Adipocyte (in vitro differentiated cells): ENCODE measurements at places on chromosomes 13 and 19.

DNA sequence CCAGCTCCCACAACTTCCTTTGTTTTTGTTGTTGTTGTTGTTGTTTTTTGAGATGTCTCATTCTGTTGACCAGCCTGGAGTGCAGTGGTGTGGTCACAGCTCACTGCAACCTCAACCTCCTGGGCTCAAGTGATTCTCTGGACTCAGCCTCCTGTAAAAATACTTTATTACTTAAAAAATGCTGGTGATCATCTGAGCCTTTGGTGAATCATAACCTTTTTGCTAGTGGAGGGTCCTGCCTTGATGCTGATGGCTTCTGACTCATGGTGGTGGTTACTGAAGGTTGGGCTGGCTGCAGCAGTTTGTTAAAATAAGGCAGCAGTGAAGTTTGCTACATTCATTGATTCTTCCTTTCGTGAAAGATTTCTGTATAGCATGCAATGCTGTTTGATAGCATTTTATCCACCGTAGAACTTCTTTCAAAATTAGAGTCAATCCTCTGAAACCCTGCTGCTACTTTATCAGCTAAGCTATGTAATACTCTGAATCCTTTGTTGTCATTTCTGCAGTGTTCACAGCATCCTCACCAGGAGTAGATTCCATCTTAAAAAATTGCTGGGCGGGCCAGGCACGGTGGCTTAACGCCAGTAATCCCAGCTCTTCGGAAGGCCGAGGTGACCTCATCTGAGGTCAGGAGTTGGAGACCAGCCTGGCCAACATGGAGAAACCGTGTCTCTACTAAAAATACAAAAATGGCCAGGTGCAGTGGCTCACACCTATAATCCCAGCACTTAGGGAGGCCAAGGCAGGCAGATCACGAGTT, 18.0 kb downstream of the ARHGAP35 start:
- DNase-seq = peak; percentile 60

DNA sequence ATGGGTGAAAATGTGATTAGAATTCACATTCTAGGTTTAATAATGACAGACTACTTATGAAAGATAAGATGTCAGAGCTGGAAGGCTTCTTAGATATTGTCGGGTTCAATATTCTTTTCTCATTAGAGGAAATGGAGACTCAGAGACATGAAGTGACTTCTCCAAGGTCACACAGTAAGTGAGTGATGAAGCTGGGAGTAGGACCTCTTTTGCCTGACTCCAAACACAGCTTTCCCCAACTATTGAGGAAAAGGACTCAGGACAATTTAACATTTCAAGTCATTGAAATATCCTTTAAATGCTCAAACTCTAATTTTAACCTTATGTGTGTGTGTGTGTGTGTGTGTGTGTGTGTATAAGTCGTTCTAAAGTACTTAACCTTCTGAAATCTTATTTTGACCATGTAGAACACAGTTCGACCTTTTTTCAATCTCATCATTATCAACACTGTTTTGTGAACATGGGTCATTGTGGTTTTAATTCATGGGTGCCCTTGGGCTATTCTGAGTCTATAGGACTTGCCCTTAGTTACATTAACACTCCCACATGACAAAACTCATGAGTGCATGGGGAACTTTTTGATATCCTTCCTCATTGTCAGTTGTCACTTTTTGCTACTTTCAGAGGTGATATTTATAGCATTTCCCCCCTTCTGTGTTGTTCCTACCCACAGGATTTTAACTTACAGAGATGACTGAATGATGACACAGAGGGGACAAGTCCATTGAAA, 53.0 kb downstream of the LRCH1 start:
- DNase-seq = no peak

DNA sequence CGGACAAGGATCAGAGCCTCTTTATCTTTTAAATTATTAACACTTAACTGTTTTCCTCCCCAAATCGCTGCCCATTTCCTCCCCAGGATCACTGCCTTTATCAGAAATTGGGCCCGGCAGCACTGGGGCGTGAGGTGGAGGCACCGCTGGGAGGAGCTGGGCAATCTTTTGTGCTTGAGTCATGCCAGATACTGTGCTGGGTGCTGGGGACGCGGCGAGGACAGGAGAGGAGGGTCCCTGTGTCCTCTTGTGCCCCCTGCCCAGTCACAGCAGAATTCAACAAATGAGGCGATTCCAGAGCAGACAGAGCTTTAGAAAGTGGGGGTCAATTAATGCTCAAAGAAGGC, 347.8 kb downstream of the ZNF536 start:
- DNase-seq = no peak

DNA sequence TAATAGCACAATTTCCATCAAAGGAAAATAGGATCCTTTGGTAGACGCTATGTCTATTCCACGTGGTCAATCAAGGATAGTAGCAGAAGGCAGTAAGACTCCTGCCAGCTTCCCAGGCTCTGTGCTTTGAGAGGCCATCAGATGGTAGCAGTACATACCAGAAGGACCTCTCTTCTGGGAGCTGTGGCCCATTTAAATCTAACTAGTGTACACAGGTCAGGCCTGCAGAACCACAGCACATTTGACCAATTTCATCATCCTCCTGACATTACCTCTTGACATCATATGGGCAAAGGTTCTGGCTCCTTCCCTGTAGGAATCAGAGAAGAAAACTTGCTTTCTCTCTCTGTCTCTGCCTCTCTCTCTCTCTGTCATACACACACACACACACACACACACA, 229.6 kb upstream of the HTR2A start:
- DNase-seq = no peak

DNA sequence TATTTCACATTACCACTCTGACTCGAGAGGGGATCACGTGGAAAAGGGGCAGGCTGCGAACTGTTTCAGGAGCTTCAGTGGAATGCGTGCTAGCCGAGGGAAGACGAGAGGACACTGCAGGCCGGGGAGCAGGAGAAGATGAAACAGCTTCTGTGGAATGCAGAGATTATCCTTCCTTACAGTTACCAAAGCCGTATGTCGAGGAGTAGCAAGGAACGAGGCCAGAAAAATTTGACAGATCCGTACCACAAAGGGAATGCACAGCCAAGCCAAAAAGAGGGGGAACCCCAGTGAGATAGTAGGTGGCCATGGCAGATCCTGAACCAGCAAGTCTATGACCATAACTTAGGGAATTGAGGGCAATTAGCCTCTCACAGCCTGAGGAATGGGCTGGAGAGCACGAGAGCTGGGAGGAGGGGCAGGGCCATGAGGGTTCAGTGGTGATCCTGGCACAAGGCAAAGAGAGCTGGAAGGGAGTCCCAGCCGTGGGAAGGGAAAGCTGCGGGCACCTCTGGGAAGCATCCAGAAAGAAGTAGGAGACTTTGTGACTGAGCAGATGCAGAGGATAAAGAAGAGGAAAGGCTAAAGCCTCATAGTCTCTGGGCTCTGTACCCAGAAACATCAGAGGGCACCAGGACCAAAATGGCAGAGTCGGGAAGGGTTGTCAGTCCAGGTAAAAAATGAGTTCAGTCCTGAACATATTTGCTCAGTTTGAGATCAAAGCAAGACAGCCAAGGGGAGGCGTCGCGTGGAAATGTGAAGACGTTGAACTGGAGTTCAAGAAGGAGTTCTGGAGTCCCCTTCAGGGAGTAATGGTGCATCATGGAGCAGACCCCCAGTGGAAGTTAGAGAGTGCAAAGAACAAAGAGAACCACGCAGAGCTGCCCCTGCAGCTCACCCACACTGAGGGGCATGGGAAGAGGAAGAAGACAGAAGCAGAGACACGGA, 5.1 kb downstream of the COL4A1 start:
- peak; percentile 80 for DNase-seq

DNA sequence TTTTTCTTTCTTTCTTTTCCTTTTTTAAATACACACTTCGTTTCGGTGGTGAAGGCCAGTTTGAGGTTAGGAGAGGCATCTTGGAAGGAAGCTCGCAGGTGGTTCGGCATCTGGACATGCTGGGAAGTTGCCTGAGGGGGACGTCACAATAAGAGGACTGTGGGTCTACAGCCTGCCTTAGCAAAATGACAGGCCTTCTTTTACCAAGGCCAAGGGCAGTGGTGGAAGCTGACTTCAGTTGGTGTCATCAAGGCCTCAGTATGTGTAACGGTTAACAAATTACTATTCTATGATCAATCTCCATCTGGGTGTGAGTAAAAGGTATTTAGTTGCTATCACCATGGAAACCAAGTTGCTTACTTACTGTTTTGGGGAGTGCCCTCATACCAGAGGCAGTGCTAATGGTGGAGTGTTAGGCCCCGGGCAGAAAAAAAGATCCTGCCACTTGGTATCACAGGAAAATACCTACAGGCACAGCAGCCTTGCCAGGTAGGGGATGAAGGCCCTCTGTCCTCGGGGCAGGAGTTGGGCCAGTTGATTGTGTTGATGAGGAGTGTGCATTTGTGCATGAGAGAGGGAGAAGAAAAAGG, 10.3 kb downstream of the ACTN4 start:
- DNase-seq = peak; percentile 76

GRCh38 chr19:42436006-42436405, 6.7 kb downstream of the CXCL17 start:
- peak; percentile 72 for DNase-seq

DNA sequence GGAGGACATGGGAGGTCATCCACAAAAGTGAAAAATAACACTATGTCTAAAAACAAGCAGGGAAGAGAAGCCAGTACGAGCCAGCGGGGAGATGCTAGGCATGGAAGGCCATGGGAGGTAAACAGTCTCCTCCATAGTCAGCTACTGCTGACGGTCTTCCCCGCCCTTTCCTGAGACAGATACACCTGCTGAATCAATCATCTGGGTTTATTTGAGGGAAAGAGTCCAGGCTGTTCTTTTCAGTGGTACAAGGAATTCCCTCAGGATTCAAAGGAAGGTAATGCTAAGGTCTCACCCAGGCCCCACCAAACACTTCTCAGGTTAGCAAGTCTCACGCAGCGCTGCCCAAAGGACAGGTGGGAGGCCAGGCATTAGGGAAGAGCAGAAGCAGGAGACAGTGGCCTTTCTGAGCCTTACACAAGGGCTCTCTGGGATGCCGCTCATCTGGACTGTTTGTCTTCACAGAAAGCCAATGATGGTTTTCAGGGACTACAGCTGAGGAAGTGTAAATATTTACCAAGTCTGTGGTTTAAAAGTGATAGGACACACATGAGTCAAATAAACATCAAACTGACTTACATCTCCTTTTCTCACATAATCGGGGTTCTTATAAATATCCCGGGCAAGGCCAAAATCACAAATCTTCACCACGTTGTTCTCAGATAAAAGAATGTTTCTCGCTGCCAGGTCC, 173.9 kb downstream of the FLT1 start:
- DNase-seq = no peak

- no peak for DNase-seq
These were observed 59.2 kb downstream of the SIPA1L3 start for GRCh38 chr19:37966211-37966661.

DNA sequence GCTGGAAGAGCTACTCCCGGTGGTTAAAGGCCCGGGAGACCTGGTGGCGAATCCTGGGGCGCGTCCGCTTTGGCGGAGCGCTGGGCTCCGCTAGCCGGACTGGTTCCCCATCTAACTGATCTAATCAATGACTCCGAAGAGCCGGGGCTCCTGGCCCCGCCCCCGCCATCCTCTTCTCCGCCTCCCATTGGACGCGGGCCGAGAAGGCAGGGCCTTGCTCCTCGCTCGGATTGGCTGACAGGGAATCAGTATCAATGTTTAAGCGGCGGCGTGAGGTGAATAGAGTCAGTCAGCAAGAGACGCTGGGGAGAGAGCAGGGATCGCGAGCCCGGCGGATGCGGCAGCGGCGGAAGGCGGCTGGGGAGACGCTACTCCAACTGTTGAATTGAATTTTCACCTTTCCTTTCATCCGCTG, 1.7 kb upstream of the PCDH17 start:
- DNase-seq = peak; percentile 66

GRCh38 chr13:48159826-48160225, 64.9 kb upstream of the MED4 start:
- DNase-seq = no peak

GRCh38 chr13:113428469-113428865, 24.8 kb downstream of the ADPRHL1 start:
- DNase-seq = no peak

GRCh38 chr19:44024900-44025216, 321 bp upstream of the ZNF222 start:
- DNase-seq = no peak

GRCh38 chr19:39839678-39840327, 5.8 kb upstream of the DYRK1B start:
- DNase-seq = no peak

- DNase-seq = no peak
These were observed 335.7 kb downstream of the RFC3 start for GRCh38 chr13:34153428-34154180.

- no peak for DNase-seq
These were observed 20.5 kb upstream of the ARL11 start for GRCh38 chr13:49607761-49608160.

DNA sequence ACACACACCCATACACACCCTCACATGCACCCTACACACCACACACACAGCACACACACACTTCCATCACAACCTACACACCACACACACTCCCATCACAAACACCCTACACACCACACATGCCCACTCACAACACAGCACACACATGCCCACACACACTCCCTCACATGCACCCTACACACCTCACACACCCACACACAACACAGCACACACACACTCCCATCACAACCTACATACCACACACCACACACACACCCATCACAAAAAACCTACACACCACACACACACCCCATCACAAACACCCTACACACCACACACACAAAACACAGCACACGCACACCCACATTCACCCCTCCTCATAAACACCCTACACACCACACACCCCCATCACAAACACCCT, 15.1 kb downstream of the PEPD start:
- no peak for DNase-seq

DNA sequence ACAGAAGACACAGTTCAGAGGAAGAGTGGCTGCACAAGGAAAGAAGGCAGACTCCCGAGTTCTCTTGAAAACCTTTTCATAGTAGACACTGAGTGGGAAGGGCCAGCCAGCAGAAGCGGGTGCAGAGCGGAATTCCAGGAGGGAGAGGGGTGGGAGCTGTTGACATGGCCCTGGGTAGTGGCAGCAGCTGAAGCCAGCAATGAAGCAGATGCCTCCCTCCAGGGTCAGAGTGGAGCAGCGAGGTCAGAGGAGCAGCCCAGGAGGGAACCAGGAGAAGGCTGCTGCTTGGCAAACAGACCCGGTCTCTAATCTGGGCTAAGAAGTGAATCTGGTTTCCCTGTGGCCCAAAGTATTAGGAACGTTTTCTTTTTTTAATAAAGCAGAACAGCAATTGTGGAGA, 73.9 kb upstream of the SPATA13 start:
- no peak for DNase-seq

DNA sequence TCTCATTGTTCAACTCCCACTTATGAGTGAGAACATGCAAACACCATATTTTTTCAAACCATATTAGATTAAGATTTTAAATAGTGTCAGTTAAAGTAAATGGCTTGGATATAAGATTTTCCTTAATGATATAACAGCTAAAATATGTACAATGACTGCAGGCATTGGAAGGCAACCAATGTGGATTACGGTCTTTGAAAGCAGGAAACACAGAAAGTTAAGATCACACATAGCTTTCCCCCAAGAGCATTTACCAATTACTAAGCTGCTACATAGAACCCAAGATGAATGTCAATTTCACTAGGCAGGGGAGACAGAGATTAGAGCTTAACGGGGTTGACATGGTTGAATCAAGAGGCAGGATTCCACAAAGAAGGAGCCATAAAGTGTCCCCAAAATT, 173.2 kb upstream of the TRPC4 start:
- DNase-seq = peak; percentile 67

- DNase-seq = peak; percentile 93
These were observed 2.0 kb upstream of the RNF126 start for GRCh38 chr19:664913-665443.
